B cell (primary cell): ENCODE measurements at places on chromosomes 1 and 21.

DNA sequence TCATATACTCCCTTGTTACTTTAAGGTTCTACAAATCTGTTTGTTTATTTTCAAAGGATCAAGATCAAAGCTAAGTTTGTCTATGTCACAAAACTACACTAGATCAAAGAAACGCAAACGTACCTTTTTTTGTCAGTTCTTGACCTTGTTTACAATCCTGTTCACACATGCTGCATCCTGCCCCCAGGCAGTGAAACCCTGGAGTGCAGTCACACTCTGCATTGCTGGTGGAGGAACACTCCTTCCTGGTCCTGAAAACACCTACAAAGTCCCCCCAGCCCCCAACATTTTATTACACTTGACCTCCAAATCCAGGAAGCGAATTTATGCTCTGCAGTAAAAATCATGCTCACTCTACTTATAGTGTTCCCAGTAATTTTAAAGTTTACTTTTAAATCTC lies 2.6 kb downstream of the TNFRSF9 start:
- no peak for DNase-seq

DNA sequence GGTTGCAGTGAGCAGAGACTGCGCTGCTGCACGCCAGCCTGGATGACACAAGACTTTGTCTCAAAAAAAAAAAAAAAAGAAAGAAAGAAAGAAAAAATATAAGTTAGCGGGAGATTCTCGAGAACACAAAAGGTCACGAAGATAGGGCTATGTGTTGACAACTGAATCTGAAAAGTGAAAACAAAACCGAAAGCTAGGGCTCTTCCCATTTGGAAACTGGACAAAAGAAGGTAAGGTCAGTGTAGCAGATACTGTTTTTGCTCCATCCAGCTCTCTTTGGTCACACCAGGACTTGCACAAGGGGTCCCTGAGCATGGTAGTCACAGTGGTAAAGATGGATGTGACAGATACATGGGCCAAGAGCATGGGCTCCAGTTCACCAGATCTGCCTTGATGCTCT lies 60.4 kb upstream of the MAP10 start:
- DNase-seq: no peak

DNA sequence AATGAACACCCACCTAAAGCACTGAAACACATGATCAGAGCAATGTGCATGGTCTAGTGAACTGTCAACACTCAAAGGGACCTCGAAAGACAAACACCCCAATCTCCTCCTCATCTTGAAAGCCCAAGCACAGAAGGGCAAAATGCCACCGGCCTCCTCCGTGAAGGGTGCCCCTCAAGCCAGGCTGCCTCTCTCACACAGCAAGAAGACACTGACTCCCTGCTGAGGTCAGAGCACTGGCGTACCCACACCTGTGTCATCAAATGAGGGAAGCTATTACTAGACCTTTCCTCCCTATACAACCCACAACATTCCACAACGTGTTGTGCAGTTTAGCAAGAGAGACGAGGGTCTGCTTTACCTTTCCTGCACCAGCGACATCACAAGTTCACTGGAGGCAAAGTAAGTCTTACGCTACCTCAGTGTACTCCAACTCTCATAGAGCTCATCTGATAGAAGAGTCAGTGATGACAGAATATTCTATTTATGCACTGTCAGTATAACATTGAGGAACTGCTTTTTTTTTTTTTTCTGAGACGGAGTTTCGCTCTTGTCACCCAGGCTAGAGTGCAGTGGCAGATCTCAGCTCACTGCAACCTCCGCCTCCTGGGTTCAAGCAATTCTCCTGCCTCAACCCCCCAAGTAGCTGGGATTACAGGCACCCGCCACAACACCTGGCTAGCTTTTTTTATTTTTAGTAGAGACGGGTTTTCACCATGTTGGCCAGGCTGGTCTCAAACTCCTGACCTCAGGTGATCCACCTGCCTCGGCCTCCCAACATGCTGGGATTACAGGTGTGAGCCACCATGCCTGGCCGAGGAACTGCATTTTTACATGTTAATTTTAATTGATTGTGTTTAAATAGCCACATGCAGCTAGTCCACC lies 3.3 kb downstream of the SH3BP5L start:
- DNase-seq: peak; percentile 60

DNA sequence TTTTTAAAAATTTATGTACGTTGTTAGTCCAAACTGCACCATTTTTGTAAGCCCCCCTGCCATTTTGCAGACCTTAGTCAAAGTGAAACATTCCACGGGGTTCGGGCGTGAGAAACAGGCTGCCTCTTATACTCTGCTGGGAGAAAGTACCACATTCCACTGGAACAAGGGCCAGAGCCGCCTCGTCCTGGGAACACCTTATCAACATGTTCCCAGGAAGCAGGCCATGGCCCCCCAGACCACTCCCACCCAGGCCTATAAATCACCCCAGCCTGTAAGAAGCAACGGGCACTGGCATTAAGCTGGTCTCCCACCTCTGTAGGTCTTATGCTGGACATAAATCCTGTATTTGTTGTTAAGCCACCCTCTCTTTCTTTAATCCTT lies 854 bp upstream of the ZRANB2 start:
- no peak for DNase-seq
